Endothelial cell (in vitro differentiated cells): ENCODE measurements at places on chromosomes 16 and 17.
A peak's percentile ranks its signal among the peaks of the same experiment; 100 is the strongest.

DNA sequence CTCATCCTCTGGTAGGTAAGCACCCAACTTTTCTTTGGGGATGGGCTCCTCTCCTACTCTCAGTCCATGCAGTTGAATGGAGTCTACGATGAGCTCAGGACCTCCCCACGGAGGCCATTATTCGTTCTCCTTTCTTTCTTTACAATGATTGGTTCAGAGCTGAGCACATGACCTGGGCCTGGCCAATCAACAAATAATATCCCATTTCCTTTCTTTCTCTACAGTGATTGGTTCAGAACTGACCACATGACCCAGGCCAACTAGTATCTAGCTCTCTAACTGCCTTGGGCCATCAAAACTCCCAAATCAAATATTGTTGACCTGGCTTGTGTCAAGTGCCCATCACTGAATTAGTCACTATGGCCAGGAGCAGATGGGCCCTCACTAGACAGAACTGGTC, 129.2 kb downstream of the USP31 start:
- no peak for DNase-seq

DNA sequence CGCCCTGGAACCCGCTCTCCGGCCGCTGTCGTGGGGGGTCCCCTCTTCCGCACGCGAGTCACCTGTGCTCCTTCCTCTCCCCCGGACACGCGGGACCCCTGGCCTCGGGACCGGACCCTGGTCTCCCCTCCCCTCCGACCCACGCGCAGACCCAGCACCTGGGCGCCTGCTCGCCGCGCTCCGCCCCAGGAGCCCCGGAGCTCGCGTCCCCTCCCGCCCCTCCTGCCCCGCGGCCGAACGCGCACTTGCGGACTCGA, 762 bp downstream of the RAB40B start:
- no peak for DNase-seq

DNA sequence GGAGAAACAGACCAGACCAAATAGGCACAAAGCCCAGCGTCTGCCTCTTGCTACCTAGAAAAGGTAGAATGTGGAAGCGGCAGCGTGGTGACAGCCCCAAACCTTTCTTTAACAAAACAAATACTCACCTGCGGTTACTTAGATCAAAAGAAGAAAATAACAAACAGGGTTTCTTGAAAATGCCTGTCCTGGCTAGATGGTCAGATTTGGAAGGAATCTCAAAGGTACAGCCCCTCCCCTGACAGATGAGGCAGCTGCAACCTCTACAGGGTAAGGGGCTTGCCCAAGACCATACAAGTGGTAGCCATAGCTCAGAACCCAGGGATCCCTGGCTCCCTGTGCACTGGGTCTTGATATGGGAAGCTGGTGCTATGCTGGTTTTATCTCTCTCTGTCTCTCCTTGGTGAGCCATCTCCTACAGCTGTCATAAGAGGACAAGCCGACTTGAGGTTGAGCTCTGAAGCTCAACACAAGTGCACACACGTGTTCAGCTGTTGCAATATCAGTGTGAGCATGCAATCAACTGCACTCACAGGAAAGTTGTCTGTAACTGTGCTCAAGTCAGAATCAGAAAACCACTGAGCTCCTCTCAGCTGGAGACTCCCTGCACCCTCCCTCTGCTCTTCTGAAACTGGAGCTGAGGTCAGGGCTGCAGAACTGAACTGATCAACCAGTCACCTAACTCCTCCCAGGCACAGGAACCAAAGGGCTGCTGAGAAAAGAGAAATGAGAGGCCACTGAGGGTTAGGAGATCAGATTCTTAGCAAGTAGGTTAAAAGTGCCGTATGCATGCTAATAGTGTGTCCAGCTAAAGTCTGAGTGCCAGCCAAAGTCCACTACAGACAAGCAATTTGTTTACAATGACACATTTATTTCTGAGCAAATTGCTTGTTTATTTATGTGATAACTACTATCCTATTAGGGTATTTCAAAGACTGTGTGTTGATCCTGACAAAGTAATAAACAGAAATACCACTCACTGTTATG, 6.1 kb upstream of the RNF157 start:
- no peak for DNase-seq

DNA sequence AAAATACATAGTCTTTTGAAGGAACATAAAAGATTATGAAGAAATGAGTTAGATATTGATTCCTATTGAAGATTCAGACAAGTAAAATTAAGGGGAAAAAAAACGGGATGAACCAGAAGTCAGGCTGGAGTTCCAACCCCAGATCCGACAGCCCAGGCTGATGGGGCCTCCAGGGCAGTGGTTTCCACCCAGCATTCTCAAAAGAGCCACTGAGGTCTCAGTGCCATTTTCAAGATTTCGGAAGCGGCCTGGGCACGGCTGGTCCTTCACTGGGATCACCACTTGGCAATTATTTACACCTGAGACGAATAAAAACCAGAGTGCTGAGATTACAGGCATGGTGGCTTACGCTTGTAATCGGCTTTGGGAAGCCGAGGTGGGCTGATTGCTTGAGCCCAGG, 9.5 kb downstream of the STH start:
- no peak for DNase-seq

GRCh38 chr17:35299135-35299534, 56.3 kb downstream of the SLFN5 start:
- DNase-seq = no peak

DNA sequence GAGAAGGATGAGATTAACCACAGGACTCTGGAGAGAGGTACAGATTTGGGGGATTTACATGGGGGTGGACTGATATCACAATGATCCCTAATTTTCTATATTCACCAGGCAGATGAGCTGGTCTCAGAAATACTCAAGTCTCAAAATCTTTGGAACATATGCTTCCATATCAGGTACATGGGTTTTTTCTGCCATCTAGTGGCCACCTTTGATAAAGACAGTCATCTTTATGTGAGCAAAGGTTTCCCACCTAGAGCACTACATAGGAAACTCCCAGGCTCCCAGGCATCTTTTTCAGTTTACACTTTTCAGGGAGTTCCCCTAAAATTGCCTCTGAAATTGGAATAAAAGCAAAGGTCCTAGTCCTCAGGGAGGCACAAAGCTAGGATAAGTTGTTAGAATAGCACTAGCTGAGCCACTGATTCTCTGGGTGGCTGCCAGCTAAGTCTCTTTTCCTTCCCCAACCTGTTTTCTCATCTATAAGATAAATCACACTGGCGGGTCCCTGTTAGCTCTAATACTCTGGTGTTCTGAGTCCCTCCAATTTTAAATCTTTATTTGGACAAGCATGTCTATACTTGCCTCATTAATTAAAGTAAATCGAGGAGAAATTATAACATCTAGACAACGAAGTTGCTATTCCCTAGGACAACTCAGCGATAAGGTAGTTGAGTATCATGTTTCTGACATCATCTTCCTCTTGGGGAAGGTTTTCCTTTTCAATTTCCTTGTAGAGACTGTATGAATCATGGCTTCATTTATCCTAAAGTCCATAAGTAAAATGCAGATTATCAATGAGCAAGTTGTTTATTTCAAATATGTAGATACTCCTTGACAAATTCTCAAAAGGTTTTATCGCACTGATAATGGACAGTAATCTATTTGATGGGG, 19.0 kb upstream of the MON1B start:
- DNase-seq = peak; percentile 61

DNA sequence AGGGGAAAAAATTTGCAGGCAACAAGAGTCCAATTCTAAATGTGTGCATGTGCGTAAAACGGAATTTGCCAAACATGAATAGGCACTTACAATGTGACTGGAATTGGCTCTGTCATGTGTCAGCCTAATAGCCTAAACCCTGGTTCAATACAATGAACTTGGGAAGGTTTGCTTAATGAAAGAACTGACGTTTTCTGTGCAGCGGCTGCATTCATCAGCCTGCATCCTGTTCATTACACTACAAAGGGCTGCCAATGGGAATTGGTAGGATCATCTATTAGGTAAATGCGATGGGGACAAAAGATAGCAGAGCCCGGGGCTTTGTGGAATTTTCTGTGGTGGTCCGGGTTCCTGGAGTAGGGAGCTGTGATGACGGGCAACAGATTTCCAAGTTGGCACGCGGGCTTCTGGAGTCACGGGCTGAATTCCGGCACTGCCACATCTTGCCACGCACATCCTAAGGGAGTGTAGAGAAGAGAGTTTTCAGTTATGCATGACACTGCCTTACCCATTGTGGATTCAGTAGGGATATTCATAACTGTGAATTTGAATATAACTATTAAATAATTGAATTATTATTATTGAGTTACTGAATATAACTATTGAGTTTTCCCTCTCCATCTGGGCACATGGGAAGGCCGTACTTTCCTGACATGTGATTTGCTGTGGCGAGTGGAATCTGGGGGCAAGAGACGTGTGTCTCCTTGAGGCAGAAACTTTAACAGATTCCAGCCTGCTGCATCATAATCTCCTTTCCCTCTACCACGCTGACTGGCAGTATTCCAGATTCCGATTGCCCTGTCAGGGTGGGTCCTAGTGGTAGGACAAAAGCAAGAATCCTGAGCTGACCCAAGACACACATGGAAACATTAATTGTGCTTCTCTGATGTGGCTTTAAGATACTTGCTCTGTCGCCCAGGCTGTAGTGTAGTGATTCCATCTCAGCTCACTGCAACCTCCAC, 565.6 kb downstream of the WWOX start:
- DNase-seq = no peak

- DNase-seq = no peak
Observed at GRCh38 chr17:41103896-41104295, 1.3 kb upstream of the KRTAP4-9 start.

GRCh38 chr16:81717662-81718189, 61.4 kb upstream of the PLCG2 start:
- no peak for DNase-seq

DNA sequence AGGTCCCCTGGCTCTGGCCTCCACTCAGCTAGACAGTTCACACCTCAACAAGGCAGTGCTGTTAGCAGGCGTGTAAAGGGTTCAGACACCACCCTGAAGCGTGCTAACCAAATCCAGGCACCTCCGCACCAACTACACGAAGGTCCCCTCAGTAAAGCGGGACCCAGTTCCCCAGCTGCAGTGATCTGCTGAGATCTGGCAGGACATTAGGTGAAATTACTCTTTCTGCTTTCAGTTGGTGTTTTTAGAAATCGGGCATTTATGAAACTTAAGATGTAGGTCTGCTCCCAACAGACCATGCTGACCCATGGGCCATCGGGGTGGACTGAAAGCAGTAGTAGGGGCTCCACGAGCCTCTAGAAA, 27.1 kb downstream of the FBXO31 start:
- no peak for DNase-seq

- no peak for DNase-seq
Observed at GRCh38 chr17:35752471-35752870, 568 bp downstream of the GAS2L2 start.
